ENCODE measurements at places on chromosomes 11 and 22. TPM values are rescaled to one million over a fixed set of nuclear protein-coding genes. Genes with fewer than 3 reads are reported as not detected.

The RAG2 gene
- total RNA-seq: not detected

DNA sequence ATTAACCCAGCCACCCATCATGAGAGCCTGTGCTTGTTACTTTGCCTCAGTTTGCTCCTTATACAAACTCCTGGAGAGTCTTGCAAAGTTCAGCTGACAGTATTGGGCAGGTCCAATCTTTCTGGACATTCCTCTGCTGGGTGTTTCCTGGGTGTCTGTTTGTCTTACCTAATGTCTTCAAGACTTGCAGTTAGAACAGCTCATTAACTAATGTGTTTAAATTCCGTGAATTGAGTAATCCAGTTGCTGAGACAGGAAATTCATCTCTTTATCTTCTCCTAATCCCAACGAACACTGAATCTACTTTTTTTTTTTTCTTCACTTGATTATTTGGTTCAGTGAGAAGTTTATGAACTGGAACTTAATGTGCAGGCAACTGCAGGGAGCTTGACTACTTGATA lies 20.6 kb downstream of the BCO2 start:
- no peak for DNase-seq

- no peak for DNase-seq
Observed at GRCh38 chr11:71236836-71237475, 15.4 kb downstream of the SHANK2 start.

GRCh38 chr22:33886696-33887095 lies 33.6 kb downstream of the LARGE1 start:
- no peak for DNase-seq

GRCh38 chr11:37451903-37452302 lies 853.9 kb upstream of the RAG2 start:
- DNase-seq: no peak

- DNase-seq: no peak
Observed at GRCh38 chr11:104654181-104654813, 244.0 kb downstream of the CASP12 start.

- DNase-seq: no peak
Observed at GRCh38 chr22:29233277-29233877, 27.7 kb downstream of the EMID1 start.

Data from activated CD4-positive, alpha-beta memory T cell treated with anti-CD3 and anti-CD28 coated beads for 36 hours (primary cell).